ENCODE measurements at places on chromosomes 2 and 18. TPM values are rescaled to one million over a fixed set of nuclear protein-coding genes. Genes with fewer than 3 reads are reported as not detected.

NFU1 gene
- 50.7 TPM for polyA plus RNA-seq

GIGYF2 gene
- polyA plus RNA-seq = 22.1 TPM

ERMN gene
- polyA plus RNA-seq = 0.38 TPM

STON1 gene
- 26.5 TPM for polyA plus RNA-seq

PIEZO2 gene
- polyA plus RNA-seq = 2.0 TPM
